Activated T-helper 2 cell treated with anti-CD3 and anti-CD28 coated beads, Interferon-gamma antibody, Interleukin-2, Interleukin-4, amounts not matched to agents 10 μg/mL and 5 μg/mL and 100 μg/mL, durations not matched to agents 14 hours and 24 hours and 36 hours (primary cell): ENCODE measurements at places on chromosomes 5 and 9.
A peak's percentile ranks its signal among the peaks of the same experiment; 100 is the strongest.

GRCh38 chr5:53381-54174 lies 38.4 kb upstream of the PLEKHG4B start:
- no peak for DNase-seq

- no peak for DNase-seq
Measured at GRCh38 chr9:15501803-15502202, 9.0 kb downstream of the PSIP1 start.

GRCh38 chr5:572398-573019 lies 39.6 kb upstream of the CEP72 start:
- no peak for DNase-seq

GRCh38 chr5:180396926-180397325 lies 43.8 kb upstream of the GFPT2 start:
- no peak for DNase-seq

DNA sequence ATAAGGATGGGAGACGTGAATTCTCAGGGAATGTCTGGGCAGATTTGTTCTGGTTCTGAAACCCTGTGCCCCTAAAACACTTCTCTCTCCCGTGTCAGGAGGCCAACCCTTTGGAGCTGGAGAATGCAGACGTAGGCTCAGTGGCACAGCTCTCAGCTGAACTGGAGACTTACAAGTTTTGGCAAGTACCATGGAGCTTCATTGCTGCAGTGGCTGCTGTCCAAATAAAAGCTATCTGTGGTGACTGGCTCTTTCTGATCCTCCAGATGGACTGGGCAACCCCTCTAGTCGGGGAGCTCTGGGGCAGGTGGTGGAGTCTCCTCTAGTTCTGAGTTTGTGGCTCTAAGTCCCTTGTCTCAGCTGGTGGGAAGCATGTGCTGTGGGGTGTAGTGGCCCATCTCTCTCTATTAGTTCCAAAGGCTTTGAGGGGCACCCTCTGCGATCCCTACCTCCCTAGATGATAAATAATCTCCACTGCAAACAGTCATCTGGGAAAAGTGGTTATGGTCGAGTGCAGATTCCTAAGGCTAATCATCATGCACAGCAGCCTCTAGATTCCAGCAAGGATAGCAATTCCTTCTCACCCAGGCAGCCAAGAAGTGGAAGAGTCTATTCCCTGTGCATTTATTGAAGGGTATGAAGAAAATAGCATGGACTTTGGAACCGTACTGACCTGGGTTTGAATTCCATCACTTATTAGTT lies 204.2 kb upstream of the KLF4 start:
- DNase-seq = no peak

- no peak for DNase-seq
Measured at GRCh38 chr5:8710426-8710930, 835.4 kb downstream of the SEMA5A start.

DNA sequence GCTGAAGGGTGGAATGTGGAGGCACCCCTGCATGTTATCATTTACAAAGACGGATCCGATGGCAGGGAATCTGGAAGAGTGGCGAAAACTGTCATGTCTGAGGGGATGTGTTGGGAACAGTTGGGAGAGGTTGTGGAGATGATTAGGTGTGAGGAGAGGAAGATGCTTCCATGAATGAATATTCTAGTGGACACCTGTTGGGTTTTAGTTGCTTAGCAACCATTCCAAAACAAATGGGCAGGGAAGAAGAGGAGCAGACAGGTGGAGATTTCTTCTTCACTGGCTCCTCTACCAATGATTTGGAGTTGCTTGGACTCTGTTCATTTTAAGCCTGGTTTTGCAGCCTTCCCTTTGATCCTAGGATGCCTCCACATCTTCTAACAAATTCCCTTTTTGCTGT lies 465.3 kb upstream of the CLINT1 start:
- no peak for DNase-seq

GRCh38 chr5:34787035-34787434 lies 51.9 kb upstream of the TTC23L start:
- no peak for DNase-seq

GRCh38 chr9:20620650-20621470 lies 1.4 kb downstream of the MLLT3 start:
- peak; percentile 24 for DNase-seq

- DNase-seq = no peak
Measured at GRCh38 chr5:116872986-116873385, 298.4 kb upstream of the SEMA6A start.

GRCh38 chr9:121868626-121869025 lies 217.2 kb downstream of the DAB2IP start:
- no peak for DNase-seq

DNA sequence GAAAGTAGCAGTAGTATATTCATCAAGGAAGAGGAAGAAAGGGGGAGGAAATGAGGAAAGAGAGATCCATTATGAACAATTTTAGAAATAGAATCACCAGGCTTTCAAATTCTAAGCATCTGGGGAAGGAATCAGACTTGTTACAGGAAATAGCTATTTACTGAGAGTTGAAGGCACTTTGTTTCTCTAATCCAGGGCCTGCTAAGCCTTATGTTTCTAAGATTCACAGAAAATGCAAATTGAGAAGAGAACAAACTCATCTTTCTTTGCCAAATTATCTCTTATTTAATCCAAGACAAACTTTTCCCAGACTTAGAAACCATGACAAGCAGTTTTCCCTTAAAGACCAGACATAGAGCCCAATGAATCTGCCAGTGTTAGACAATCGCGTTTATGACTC lies 528.0 kb upstream of the NMUR2 start:
- DNase-seq = no peak
